AG09319 (cell line): ENCODE measurements at places on chromosomes 4 and X.

DNA sequence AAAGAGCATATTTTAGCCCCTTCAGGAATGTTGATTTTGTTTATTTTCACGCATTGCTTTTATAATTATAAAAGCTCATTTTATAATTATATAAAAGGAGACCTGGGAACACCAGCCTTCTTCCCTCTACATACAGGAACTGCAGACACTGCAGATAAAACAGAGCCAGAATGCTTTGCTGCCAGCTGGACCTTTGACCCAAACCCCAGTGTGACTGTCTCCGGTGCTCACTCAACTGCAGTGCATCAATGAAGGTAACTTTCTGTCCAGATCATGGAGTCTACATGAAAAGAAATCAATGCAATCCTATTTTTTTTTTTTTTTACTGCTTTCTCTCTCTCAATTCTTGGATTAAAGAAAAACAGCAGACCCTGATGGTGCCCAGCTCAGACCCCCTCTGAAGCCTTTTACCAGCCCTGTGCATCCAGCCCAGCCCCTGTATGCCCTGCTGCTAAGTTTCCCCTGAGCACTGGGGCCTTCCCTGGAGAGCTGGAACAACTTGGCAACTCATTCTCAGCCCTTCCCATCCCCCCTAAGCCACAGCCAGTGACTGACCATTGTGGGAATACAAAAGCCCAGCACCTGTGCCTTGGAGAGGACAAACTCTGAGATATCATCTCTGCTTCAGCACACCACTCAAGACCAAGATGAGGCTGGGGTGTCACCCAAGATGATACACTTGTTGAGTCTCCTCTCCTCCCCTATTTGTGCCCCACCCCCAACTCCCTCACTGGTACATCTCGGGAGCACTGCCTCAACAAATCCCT, 182.1 kb downstream of the EVC2 start:
- no peak for DNase-seq

DNA sequence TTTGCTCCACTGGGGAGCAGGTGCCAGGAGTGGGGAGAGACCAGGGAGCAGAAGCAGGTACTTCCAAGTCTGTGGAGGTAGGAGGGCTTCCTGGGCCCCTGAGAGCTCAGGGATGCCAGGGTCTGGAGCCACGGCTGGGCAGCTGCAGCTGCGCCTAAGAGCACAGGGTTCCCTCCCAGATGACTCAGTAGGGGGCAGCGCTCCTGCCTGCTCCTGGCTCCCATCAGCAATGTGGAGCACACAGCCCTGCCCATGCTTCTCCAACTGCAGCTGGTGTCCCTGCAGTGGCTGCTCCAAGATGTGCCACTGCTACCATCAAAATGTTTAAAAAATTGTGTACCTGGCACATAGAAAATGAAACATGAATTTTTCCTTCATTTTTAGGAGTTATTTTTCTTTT, 1028.2 kb downstream of the PCDH7 start:
- no peak for DNase-seq

GRCh38 chr4:146098397-146098796, 77.1 kb upstream of the LSM6 start:
- DNase-seq: no peak

DNA sequence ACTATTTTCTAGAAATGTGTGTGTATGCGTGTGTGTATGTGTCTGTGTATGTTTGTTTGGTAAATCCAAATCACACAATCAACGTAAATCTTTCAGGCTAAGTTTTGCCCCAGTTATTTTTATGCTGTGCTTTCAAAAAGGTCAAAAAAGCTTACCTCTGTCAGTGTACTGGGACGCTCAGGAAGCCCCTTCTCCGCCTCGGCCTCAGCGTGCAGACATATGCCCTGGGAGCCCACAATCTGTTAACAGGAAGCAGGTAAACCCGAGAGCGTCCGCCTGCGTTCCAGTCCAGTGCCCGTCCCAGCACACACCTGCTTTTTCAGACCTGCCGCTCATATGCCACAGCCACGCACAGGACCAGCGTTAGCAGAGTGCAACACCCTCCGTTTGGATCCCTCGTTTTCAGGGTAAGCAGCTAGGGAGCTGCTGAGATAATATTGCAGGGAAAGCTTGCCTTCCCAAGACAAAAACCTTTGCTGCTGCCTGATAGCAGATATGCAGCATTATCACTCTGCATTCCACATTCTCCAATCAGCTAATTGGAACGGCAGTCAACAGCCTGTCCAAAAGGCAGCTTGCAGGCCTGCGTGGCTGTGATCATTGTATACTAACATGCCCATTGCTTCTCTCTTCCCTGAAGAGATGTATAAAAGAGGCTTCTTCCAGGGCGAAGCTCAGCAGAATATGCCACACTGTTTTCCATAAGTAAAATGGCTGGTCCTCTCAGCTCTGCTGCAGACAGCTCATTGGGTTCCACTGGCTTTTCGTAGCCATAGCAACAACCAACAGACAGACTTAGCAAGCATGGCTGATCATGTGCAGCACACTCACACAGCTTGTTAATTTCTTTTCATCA, at the start of gene SORBS2:
SORBS2 (minus strand) TSS at position 686 of the 856 bp plus-strand sequence. CDS start 121,623 bp downstream, outside the sequence.
- no peak for DNase-seq

- no peak for DNase-seq
These were observed 1141.5 kb downstream of the PCDH18 start for GRCh38 chr4:136390824-136391223.

DNA sequence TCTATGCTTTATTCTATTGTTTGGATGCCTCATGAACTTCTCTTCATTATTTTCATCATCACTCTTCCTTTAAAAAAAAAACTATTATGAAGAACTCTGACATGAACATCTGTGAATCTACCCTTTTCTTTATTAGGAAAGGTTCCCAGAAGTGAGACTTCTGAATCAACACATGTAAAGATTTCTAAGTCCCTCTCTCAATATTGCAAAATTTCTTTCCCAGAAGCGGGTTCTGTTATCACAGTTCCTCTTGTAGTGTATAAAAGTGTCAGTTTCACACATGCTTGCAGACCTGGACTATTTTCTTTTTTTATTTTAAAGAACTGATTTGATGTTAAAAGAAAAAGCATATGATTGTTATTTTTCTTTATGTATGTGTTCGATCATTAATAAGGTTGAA, 330.8 kb upstream of the KLF3 start:
- no peak for DNase-seq

DNA sequence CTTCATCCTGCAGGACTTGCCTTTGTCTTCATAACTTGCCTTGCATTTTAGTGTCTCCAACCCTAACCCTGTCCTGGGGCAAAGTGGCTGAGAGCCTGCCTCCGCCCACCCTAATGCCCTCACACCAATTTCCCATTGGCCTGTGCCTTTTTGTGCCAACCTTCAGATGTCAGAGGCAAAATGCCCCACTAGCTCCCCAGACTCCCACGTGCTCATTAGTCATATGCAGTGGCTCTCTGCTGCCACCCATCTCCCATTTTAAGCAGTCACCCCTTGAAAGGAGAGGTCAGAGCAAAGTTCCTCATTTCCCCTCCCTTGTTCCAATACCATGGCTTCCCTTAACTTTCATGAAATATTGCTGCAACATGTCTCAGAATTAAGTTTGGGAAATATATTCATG, 74.8 kb upstream of the PASD1 start:
- DNase-seq: no peak

GRCh38 chr4:81255524-81255923, 40.5 kb upstream of the PRKG2 start:
- peak; percentile 60 for DNase-seq

DNA sequence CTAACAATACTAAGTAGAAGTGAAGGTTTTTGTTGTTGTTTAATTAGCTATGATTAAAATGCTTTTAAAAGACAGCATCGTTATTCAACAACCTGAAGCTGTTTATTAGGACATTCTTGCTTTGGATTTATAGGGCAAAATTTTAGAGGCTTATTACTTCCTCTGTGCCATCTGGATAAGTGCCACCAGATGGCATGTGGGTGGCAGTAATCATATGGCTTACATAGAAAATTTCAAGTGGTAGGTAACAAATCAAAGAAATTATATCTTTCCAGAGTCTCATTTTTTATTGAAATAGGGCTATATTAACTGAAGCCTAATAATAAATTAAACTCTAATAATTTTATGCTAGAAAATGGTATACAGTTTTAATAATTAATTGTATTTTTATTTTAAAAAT, 83.3 kb upstream of the HTR2C start:
- DNase-seq: no peak

- DNase-seq: no peak
These were observed 142.8 kb upstream of the RAI2 start for GRCh38 chrX:18003876-18004275.

- no peak for DNase-seq
These were observed 59.0 kb downstream of the REELD1 start for GRCh38 chr4:146273204-146273901.

GRCh38 chrX:72101597-72102037, 30.1 kb downstream of the RTL5 start:
- no peak for DNase-seq

GRCh38 chr4:121376097-121376496, 4.7 kb downstream of the QRFPR start:
- no peak for DNase-seq

DNA sequence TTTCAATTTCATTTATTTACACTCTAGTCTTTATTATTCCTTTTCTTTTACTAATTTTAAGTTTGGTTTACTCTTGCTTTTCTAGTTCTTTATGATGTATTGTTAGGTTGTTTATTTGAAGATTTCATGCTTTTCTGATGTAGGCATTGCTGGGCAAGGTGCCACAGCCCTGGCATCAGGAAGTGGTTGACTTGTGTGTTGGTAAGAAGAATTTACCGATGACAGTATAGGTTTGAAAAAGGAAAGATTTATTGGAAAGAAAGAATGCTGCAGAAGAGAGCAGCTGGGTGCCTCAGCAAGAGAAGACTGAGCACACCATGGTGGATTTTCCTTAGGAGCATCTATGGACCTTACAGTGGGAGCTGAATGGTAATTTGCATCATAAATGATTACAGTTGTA, 153.2 kb downstream of the KLF8 start:
- DNase-seq: no peak

- DNase-seq: no peak
These were observed 341.6 kb upstream of the MAOA start for GRCh38 chrX:43314525-43314924.

DNA sequence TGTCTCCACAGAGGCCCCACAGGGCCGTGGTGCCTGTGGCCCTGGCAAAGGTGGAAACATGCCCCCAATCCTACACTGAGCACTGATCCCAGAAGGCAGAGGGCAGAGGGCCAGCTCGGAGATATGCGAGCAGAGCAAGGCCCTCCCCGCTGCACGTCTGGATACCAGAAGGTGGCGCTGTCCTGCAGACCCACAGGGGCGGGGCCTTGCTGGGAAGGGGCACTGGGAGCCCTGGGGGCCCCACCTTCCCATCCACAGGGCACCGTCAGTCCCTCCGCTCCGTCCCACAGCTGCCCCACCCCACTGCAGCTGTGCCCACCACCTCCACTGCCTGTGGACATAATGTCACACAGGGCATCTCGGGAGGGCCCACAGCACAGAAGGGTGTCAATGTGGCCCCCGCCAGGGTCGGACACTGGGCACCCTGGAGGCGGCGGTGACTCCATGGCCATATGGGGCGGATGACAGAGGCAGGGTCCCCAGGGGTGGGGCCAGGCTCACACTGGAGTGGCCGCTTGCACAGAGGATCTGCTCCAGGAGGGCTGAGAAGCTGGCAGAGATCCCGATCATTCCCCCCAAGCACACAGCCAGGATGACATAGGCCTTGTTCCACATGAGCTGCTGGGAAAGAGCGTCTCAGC, 4.8 kb downstream of the SLC49A3 start:
- DNase-seq: no peak

DNA sequence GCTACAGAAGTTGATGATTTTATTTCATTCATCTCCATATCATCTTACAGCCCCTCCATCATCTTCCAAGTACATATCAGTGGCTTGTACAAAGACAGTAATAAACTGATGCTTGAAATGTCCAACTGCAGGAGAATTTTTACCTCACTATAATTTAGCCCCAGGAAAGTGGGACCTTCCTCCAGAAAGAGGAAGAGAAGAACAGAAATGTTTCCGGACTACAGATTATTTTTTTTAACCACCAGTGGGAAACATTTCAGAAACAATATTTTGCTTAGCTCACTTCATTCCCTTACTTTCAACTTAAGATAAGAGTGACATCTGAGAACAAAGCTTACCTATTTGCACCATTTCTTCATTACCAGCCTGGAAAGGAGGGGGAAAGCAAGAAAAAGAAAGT, 2.0 kb downstream of the ADAMTS3 start:
- DNase-seq: no peak

DNA sequence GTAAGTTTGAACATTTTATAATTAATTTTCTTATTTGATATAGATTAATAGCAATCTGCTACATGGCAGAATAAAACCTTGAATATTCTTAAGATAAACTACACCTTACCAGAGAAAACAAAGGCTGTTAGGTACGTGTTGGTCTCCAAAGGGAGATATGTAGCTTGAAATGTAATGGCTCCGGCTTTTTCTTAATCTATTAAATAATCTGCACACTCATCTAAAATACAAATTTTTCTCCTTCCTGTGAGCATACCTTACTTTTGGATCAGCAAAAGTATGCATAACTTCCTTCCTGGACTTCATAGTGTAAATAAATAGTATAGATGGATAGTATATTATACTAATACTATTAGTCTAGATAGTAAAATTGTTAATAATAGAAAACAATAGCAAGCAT, 141.3 kb downstream of the JADE1 start:
- no peak for DNase-seq

DNA sequence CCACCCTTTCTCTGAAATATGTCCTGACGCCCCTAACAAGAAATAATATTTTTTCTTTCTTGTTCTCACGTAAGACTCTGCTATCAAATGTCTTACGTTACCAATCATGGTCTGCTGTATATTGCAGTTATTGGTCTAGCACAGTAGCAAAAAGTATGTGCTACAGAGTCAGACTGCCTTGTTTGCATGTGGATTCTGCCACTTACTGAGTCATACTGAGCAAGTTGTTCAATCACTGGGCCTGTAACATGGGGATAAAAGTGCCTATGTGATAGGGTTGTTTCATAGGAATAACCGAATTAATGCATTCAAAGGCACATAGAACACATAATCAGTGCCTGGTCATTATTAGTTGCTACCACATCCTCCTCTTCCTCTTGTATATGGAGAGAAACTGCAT, 14.1 kb downstream of the RPGR start:
- no peak for DNase-seq

GRCh38 chr4:31548823-31549222, 828.7 kb downstream of the PCDH7 start:
- DNase-seq: no peak

DNA sequence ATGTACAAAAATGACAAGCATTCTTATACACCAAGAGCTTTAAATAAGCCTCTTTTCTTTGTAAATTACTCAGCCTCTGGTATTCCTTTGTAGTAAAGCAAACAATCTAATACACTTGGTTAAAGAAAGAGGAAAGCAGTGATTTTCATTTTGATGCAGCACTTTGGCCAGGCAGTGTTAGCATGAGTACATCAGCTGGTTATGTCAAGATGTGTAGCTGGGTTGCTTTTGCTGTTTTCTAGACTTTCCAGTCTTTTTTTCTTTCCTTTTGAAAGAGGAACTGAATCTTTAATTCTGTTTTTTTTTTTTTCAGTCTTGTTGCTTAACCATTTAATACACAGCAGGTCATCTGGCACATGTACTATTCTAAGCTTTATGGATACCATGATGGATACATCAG, 167.1 kb upstream of the AADAT start:
- DNase-seq: no peak
